Endothelial cell of umbilical vein (primary cell): ENCODE measurements at places on chromosomes 6 and 20.

DNA sequence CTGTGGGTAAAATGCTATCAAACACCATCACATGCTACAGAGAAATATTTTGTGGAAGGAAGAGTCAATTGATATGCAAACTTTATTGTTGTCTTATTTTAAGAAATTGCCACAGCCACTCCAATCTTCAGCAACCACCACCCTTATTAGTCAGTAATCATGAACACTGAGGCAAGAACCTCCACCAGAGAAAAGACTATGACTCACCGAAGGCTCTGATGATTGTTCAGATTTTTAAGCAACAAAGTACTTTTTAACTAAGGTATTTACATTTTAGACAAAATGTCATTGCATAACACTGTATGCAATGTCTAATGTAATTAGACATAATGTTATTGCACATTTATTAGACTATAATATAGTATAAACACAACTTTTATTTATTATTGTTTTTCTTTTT is 26.2 kb upstream of the MMP24 start:
- DNase-seq: no peak

- DNase-seq: peak; percentile 81
Measured at GRCh38 chr6:142387997-142388815, 86.4 kb downstream of the ADGRG6 start.

DNA sequence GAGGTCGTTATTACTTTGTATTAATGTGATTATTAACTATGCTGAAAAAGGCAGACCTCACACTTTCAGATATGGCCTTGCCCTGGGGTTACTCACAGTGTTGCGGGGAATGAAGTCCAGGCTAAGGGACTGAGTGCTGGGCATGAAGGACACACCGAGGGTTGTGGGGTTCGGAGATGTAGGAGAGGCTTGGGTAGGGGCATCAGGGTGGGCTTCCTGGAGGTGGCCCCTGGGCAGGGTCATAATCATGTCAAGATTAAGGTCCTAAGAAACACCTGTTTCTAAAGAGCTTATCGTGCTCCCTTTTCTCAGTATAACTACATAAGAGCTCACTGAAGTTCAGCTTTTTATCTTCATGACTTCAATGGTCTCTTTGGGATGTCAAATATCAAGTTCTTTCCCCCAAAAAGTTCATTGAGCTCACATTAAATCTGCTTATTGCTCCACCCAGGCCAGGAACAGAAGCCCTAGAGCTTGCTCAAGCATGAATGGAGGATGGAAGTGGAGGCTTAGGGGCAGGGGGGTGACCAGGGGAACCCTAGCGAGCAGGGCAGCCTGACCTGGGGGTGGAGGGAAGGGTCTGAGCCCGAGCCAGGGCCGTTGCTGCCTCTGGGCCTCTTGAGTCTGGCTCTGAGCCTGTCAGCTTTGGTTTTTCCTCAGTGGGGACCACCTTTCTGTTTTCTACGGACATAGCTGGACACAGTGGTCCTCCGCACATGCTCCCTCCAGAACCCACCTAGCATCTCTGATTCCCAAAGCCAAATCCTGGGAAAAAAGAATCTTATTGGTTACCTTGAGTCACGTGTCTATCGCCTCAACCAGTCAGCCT is 37.3 kb upstream of the TGM2 start:
- DNase-seq: no peak

- DNase-seq: no peak
Measured at GRCh38 chr20:25369529-25369928, 21.1 kb downstream of the ABHD12 start.

- DNase-seq: no peak
Measured at GRCh38 chr20:57464642-57465211, 60.2 kb downstream of the CTCFL start.

GRCh38 chr6:136137739-136138402 is 112.2 kb downstream of the MTFR2 start:
- no peak for DNase-seq

- peak; percentile 92 for DNase-seq
Measured at GRCh38 chr6:2790588-2791449, 25.6 kb downstream of the WRNIP1 start.

- no peak for DNase-seq
Measured at GRCh38 chr6:108947114-108947854, 99.1 kb downstream of the ARMC2 start.

DNA sequence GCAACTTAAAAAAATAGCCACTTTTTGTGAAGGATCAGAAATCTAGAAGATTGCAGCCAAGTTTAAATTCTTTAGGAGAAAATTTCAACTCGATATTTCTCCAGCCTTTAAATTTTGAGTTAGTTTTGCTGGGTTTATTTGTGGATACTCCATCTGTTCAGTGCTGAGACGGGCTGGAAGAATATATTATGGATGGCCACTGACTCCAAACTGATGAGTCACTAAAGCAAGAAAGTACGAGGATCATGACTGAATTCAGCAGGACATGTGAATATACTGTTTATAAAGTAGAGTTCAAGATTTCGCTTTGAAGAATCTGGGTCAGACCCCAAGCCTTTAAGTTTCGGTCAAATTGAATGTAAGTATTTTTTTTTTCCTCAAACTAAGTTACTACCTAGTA is 199.5 kb downstream of the ADGRB3 start:
- no peak for DNase-seq

- no peak for DNase-seq
Measured at GRCh38 chr20:9114709-9115108, 45.8 kb downstream of the PLCB4 start.

GRCh38 chr6:113594726-113595125 is 262.4 kb upstream of the MARCKS start:
- DNase-seq: no peak

GRCh38 chr6:11595903-11596302 is 58.4 kb downstream of the TMEM170B start:
- peak; percentile 19 for DNase-seq

- peak; percentile 42 for DNase-seq
Measured at GRCh38 chr20:46324960-46325703, 16.8 kb upstream of the CDH22 start.

- DNase-seq: no peak
Measured at GRCh38 chr6:118889163-118889562, 4.8 kb upstream of the ASF1A start.

- no peak for DNase-seq
Measured at GRCh38 chr6:15110726-15111354, 135.0 kb upstream of the JARID2 start.

GRCh38 chr6:158564243-158565121 is 4.6 kb downstream of the TMEM181 start:
- no peak for DNase-seq

- DNase-seq: no peak
Measured at GRCh38 chr6:139580592-139581484, 206.4 kb upstream of the CITED2 start.

- no peak for DNase-seq
Measured at GRCh38 chr20:45052698-45053429, 48.1 kb downstream of the KCNS1 start.

DNA sequence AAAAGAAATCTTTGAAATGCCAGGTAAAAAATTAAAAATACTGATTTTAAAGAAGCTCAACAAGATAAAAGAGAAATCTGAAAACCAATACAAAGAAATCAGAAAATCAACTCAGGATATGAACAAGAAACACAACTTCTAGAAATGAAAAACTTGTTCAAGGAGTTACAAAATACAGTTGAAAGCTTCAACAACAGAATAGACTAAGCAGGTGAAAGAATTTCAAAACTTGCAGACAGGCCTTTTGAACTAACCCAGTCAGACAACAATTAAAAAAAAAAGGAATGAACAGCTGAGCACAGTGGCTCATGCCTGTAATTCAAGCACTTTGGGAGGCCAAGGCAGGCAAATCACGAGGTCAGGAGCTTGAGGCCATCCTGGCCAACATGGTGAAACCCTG is 57.8 kb downstream of the PDSS2 start:
- no peak for DNase-seq

DNA sequence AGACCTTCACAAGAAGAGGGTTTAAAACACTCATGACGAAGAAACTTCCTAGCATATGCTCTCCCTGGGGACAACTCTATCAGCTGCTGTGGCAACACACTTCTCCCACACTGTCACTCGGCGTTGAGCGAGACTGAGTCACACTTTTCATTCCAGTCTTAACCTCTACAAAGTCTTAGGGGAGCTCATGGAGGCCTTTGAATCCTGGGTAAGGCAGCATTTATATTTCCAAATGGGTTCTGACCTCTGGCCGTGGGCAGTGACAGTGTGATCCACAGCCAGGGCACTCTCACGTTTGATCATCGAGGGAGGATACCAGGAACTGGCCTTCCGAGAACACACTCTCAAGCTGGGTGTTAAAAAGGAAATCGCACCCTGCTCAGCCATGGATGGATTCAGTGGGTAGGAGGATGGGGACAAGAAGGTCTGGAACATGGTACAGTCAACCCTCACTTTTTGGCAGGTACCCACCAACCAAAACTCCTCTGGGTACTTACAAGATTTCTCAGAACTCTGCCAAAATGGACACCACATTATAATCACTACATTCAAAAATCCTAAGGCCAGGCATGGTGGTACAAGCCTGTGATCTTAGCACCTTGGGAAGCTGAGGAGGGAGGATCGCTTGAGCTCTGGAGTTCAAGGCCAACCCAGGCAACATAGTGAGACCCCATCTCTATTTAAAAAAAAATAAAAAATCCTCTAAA is 19.6 kb downstream of the RRBP1 start:
- no peak for DNase-seq

DNA sequence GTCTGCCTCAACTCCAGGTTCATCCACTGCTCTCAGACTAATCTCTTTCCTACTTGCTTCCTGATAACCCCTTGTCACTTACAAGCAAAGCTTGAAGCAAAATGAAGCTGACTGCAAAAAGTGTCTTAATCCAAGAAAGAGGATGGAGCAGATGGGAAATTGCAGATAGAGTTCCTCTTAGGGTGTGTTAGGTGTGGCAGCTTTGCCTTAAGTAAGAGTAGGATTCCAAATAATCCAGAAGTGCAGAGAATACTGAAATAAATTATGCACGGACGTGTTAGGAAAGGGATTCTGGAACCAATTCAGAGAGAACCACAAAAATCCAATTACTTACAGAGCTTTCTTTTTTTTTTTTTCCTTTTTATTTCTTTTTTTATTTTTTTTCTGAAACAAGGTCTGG is 6.1 kb upstream of the RPL7L1 start:
- DNase-seq: no peak

DNA sequence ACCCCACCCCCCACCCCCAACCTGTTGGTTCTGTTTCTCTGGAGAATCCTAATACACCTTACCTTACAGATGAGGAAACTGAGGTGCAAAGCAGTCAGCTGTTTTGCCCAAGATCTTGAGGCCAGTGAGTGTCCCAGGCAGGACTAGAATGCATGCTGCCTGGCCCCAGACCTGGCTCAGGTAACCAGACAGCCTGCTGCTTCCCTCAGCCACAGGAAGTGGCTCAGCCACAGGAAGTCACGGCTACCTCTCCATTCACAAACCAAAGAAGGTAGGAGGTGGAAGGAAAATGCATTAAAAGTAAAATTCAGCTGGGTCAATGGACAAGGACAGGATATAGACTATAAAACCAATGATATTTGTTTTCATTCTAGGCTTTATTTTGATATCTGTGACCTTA is 517.6 kb downstream of the CD83 start:
- no peak for DNase-seq

DNA sequence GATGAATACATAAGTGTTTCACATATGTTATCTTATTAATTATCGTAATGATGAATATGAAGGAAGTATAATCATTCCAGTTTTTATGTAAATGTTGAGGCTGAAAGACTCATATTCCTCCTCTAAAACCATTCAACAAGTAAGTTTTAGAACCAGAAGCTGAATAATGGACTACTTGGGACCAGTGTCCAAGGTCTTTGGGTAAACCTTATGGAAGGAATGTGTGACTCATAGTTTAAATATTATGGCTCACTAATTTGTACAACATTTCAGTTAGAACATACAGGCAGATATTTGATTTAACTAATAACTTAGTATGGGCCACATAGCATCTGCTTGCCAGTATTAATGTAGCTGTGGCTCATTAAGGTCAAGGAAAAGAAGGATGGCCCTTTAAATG is 209.6 kb downstream of the TFAP2B start:
- no peak for DNase-seq

GRCh38 chr6:101396548-101397173 is 3.2 kb downstream of the GRIK2 start:
- peak; percentile 46 for DNase-seq

DNA sequence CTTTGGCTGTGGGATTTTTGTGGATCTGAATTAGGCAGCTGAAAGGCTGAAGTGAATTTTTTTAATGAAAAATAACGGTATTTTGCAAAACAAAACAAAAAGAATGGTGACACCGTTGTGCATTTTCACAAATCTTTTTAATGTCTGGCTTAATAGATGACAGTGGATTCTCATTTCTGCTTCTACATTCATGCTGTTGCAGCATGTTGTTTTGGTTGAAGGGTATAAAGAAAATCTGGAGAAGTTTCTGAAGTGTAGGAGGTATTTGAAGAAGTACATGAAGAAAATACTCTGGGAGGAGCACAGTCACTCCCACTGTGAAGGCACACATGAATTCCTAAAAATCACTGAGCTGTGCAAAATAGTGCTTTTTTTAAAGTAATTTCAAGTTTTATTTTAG is 3.1 kb upstream of the MAP3K5 start:
- DNase-seq: no peak

DNA sequence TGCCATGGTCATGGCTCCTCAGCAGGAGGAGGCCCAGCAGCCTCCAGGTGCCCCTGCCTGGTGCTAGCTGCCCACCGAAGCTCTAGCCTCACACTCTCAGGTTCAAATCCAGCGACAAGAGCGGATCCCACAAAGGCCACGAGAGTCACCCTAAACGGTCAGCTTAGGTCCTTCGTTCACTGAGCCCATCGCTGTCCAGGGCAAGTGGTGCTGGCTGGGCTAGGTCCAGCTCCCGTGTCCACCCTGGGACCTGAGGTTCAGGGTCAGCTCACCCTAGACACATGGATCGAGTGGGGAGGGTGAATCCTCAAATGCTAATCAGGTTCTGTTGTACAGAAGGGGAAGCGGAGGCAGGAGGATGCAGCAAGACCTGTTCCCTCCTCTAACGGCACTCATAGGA is 171.9 kb upstream of the SULF2 start:
- no peak for DNase-seq

- DNase-seq: peak; percentile 84
Measured at GRCh38 chr20:63553251-63553932, 567 bp upstream of the FNDC11 start.

- DNase-seq: no peak
Measured at GRCh38 chr6:103280417-103280816, 1579.3 kb downstream of the HACE1 start.

DNA sequence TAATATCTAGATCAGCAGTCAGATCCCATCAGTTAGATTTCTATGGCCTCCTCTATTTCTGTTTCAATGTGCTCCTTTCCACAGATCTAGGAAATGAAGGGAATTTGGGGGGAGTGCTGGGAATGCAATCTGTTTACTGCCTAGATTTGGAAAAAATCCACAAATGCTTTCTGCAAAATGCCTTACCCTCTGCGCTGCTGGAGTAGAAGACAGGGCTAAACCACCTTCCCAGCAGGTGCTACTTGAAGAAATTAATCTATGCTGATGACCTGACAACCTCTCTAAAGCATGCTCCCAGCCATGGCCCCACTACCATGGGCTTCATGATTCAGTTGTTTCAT is 46.2 kb downstream of the LY86 start:
- DNase-seq: no peak

DNA sequence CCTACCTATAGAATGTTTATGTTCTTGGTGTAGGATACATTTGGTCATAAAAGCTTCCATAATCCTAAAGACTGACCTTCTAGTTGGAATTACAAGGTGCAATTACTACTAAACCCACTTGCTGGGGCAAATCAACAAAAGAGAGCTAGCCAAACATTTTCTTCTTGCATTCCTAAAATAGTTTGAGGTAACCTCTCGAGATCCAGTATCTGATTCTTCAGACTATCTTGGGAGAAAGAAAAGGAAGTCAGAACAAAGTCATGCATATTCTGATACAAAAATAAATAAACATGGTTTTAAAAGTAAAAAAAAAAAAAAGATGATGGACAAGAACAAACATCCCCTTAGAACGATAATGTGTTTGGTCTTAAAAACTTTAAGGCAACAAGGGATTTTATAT is 294.2 kb upstream of the RSPO3 start:
- DNase-seq: no peak
